Mesothelial cell of epicardium (in vitro differentiated cells): ENCODE measurements at places on chromosomes 3 and 15.

DNA sequence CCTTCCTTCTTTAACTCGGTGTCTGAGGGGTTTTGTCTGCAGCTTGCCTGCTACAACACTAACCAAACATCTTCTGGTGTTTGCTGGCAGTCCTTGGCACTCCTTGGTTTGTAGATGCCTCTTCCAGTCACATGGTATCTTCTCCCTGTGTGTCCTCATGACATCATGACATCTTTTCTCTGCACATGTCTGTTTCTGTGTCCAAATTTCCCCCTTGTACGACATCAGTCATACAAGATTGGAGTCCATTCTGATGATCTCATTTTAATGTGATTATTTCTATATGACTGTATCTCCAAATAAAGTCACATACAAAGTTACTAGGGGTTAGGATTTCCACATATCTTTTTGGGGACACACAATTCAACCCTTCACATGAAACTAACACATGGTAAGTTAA, 152.3 kb upstream of the LRRN1 start:
- peaks cover 9% of the 10 kb centered on the region for H3K4me1 ChIP-seq
- no peak overlapping the region for H3K27ac ChIP-seq
- no peak for DNase-seq
- H3K36me3 ChIP-seq = no peaks in the 10 kb centered on the region
- H3K4me3 ChIP-seq = no peak overlapping the region
- H3K27me3 ChIP-seq = no peaks in the 10 kb centered on the region

DNA sequence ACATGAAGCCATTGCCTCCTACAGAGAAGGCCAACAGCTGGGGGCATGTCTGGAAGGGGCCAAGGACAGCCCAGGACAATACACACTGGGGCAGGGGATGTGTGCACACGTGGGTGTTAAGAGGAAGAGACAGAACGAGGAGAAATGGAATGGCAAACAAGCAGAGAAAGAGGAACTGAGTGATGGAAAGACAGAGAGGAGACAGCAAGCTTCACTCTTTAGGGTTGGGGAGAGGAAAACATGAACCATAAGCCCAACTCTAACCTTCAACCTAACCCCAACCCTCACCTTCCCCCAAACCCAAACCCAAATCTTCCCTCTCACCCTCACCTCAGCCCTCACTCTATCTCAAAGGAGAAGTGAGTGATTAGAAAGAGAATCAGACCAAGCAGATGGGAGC, 11.9 kb upstream of the PARL start:
- H3K27ac ChIP-seq = no peak overlapping the region
- DNase-seq = no peak
- H3K27me3 ChIP-seq = peaks cover 9% of the 10 kb centered on the region

- no peak overlapping the region for H3K27ac ChIP-seq
- H3K4me1 ChIP-seq = no peaks in the 10 kb centered on the region
- H3K4me3 ChIP-seq = no peak overlapping the region
- H3K27me3 ChIP-seq = no peaks in the 10 kb centered on the region
- no peaks in the 10 kb centered on the region for H3K36me3 ChIP-seq
These were observed 23.5 kb upstream of the ARPIN start for GRCh38 chr15:89936051-89936785.

DNA sequence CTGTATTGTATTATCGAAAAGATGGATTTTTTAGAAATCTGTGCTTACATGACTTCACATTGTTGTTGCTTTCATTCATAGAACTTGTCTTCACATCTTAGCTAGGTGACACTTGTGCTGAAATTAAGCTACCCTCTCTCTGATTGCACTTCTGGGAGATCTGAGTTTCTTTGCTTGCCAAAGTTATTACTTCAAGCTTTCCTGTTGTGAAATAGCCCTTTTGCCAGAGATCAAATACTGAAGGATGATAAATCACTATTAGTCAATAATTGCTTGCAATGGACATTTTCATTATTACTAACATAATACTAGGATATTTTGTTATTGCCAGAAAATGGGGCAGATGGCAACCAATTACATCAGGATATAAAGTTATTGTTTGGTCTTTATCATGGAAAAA, 34.7 kb downstream of the PIK3CA start:
- no peak for DNase-seq
- H3K4me3 ChIP-seq = no peak overlapping the region
- H3K36me3 ChIP-seq = no peaks in the 10 kb centered on the region
- H3K27me3 ChIP-seq = no peaks in the 10 kb centered on the region

- peaks cover 40% of the 10 kb centered on the region for H3K27me3 ChIP-seq
These were observed 6.4 kb upstream of the ANKRD63 start for GRCh38 chr15:40289140-40289775.

GRCh38 chr15:83747050-83747717, 93.3 kb downstream of the ADAMTSL3 start:
- peaks cover 4% of the 10 kb centered on the region for H3K36me3 ChIP-seq
- H3K4me3 ChIP-seq = no peak overlapping the region
- peak overlapping the region; percentile 35 for H3K27ac ChIP-seq
- no peak for DNase-seq

DNA sequence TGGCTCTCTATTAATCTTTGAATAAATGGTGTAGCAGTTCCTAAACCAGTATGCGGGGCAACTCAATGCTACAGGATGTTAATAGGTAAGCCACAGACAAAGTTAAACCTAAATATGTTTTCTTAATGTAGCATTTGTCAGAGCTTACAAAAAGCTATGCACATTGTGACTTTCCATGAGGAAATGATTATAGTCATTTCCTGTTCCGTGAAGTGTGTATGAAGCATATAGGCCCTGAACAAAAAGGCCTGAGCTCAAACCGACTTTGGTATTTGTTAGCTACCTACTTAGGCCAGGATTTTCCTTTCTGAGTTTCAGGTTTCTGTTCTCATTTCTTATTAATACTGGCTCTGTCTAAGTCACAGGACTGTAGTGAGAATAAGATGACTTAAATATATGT, 14.2 kb downstream of the ZNF80 start:
- H3K27ac ChIP-seq = no peak overlapping the region
- no peak overlapping the region for H3K4me3 ChIP-seq
- DNase-seq = no peak
- no peaks in the 10 kb centered on the region for H3K4me1 ChIP-seq
- H3K36me3 ChIP-seq = no peaks in the 10 kb centered on the region

- H3K4me1 ChIP-seq = no peaks in the 10 kb centered on the region
- no peaks in the 10 kb centered on the region for H3K27me3 ChIP-seq
These were observed 774.8 kb upstream of the EPHA6 start for GRCh38 chr3:96039632-96040031.

GRCh38 chr3:134313847-134314587, 60.2 kb downstream of the AMOTL2 start:
- H3K4me3 ChIP-seq = peak overlapping the region; percentile 62
- peak overlapping the region; percentile 95 for H3K27ac ChIP-seq
- DNase-seq = no peak

DNA sequence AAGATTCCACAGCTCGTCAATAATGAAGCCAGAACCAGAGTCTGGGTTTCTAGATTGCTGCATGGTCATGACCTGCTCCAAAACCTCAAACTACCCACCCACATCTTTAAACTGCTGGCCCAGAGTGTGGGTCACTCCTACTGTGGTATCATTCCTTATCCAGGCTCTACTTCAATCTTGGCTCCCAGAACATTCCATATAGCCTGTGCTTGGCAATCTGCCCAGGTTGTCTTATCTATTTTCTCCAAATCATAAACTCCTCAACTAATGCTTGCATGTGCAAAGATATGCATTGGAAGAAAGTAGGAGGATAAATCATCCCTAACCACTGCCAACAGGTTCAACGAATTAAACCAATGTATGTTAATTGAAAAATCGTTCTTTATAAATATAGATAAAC, 169.7 kb downstream of the ANXA2 start:
- DNase-seq = peak; percentile 41
- no peak overlapping the region for H3K4me3 ChIP-seq
- H3K36me3 ChIP-seq = no peaks in the 10 kb centered on the region
- peaks cover 18% of the 10 kb centered on the region for H3K4me1 ChIP-seq
- H3K27me3 ChIP-seq = peaks cover 51% of the 10 kb centered on the region
- no peak overlapping the region for H3K27ac ChIP-seq

DNA sequence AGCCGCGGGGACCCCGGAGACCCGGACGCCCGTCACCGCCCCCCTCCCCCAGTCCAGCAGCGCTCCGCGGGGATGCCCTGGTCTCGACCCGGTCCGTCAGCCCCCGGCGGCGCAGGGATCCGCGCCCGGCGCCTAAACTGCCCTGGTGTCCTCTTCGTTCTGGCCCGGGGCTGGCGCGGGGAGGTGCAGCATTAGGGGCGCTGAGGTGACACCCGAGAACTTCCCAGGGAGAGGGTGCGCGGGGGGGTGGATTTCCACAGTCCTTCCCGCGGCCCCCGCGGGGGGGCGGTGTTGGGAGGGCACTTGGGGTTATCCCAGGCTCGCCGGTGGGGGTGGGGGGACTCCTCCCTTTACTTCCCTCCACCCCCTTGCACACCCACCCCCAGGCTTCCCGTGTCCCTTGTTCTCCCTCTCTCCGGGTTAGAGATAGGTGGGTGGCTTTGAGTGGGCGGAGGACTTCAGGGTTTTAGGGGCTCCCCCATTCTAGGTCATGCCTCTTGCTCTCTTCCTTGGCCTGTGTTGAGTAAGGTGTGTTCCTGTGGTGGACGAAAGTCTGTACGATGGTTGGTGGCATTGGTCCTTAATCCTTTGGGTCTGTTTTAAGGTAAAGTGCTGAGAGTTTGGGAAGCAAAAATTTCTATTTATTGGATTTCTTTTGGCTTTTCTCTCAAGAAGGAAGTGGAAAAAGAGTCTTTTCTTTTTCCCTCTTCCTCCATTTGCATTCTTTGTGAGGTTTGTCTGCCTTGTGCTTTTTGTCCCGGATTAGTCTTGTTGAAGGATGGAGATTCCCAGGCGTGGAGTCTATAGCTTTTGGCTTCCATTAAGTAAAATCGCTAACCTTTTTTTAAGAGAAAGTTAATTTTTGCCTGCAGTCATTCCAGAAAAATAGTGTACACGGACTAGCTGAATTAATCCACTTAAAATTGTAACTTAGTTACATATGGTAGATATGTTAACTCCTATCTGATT, 811 bp downstream of the SKIL start:
- H3K4me1 ChIP-seq = peaks cover 68% of the 10 kb centered on the region
- H3K27ac ChIP-seq = peak overlapping the region; percentile 97
- peak; percentile 73 for DNase-seq
- H3K4me3 ChIP-seq = peak overlapping the region; percentile 87
- H3K36me3 ChIP-seq = peaks cover 21% of the 10 kb centered on the region
- no peaks in the 10 kb centered on the region for H3K27me3 ChIP-seq

- no peak overlapping the region for H3K4me3 ChIP-seq
- DNase-seq = no peak
- peaks cover 41% of the 10 kb centered on the region for H3K27me3 ChIP-seq
- no peaks in the 10 kb centered on the region for H3K36me3 ChIP-seq
- H3K27ac ChIP-seq = no peak overlapping the region
These were observed 60.5 kb upstream of the MRPS22 start for GRCh38 chr3:139283301-139283700.

DNA sequence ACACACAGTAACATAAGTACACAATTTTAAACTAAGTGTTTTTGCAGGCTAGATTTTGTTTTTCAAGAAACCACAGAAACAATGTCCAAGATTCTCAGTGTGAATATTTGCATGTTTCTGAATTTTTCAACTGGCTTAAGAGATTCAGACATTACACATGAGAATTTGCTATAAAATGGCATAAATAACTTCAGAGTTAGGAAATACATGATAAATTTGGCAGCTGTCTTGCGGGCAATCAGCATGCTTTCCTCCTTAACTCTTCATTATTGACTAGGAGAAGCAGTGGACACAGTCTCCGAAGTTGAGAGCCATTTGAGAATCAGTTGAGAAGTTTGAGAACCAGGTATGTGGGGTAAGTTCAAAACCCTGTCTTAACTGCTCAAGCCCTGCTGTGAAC, 625.6 kb upstream of the SGO1 start:
- no peaks in the 10 kb centered on the region for H3K36me3 ChIP-seq
- DNase-seq = no peak
- H3K4me1 ChIP-seq = peaks cover 5% of the 10 kb centered on the region
- H3K4me3 ChIP-seq = no peak overlapping the region

DNA sequence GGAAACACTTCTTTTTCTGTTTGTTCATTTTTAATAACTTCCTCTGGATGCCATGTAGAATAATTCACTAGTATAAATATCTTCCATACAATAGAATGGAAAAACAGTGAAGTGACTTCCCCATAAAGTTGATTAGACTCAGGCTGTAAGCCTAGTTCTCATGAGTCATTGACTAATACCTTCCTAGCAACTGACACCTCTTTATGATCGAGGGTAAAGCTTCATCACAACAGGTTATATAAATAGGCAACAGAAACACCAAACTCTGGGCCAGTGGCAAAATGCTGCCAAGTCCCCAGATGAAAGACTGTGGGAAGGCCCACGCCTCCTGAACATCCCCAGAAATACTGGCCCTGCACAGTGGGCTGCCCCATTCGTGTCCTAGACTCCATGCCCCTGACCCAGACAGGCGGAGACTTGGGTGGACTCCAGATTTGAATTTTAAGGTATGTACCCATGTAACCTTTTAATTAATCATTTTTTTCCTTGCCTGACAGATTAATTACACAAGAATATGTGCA, 71.3 kb upstream of the TBC1D23 start:
- peaks cover 19% of the 10 kb centered on the region for H3K4me1 ChIP-seq
- no peak for DNase-seq
- no peaks in the 10 kb centered on the region for H3K36me3 ChIP-seq
- no peak overlapping the region for H3K4me3 ChIP-seq

DNA sequence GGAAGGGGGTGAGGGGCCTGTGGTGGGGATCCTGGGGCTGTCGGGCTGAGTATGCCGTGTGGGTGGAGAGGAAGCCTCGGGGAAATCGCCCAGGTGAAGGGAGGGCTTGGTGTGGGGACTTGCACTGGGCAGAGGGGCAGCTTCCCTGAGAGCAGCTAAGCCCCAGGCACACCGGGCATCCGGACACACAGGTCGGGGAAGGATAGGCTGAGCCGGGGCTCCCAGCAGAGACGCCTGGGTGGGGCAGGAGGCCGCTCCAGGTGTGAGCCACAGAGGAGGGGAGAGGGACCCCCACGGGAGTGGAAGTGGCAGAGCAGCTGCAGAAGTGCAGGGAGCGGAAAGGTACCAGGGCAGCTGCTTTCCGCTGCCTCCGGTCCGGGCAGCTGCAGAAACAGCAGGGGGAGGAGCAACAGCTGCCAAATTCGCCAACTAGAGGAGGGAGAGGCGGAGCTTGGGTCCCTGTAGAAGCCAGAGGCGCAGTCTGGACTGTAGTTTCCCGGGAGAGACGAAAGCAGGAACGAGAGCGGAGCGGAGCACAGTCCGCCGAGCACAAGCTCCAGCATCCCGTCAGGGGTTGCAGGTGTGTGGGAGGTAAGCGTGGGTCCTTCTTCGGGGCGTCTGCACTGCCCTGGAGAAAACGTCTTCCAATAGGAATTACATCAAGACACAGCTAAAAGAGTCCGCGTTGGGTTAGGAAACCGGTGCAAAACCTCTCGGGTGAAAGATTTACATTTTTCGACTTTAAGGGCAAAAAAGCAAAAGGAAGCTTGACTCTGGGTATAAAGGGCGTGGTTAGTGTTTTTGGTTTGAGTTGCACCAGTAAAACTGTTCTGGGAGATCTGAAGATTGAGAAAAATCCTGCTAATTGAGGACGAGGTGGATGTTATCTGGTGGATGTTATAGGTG, at the start of gene SERPINI1:
Gene SERPINI1, plus strand, starts transcription at position 489 of the 906 bp plus-strand sequence. CDS start 53,408 bp downstream, outside the sequence.
- H3K4me1 ChIP-seq = peaks cover 17% of the 10 kb centered on the region
- peaks cover 16% of the 10 kb centered on the region for H3K27me3 ChIP-seq
- H3K27ac ChIP-seq = no peak within 1 kb of the TSS
- no peaks in the 10 kb centered on the region for H3K36me3 ChIP-seq
- peak; percentile 84 for DNase-seq
- no peak within 1 kb of the TSS for H3K4me3 ChIP-seq

- H3K4me1 ChIP-seq = peaks cover 9% of the 10 kb centered on the region
- H3K4me3 ChIP-seq = no peak overlapping the region
- H3K27ac ChIP-seq = no peak overlapping the region
- H3K27me3 ChIP-seq = no peaks in the 10 kb centered on the region
These were observed 131.2 kb downstream of the RAP2B start for GRCh38 chr3:153293265-153293664.

- H3K4me3 ChIP-seq = no peak overlapping the region
- H3K27ac ChIP-seq = no peak overlapping the region
- peaks cover 9% of the 10 kb centered on the region for H3K4me1 ChIP-seq
- no peaks in the 10 kb centered on the region for H3K36me3 ChIP-seq
- DNase-seq = no peak
These were observed 128.2 kb upstream of the OSTN start for GRCh38 chr3:191070762-191071403.
